ENCODE measurements at places on chromosomes 2 and 18.
A peak's percentile ranks its signal among the peaks of the same experiment; 100 is the strongest.

GRCh38 chr2:202529389-202529788 is 105.4 kb upstream of the FAM117B start:
- peak; percentile 71 for DNase-seq

DNA sequence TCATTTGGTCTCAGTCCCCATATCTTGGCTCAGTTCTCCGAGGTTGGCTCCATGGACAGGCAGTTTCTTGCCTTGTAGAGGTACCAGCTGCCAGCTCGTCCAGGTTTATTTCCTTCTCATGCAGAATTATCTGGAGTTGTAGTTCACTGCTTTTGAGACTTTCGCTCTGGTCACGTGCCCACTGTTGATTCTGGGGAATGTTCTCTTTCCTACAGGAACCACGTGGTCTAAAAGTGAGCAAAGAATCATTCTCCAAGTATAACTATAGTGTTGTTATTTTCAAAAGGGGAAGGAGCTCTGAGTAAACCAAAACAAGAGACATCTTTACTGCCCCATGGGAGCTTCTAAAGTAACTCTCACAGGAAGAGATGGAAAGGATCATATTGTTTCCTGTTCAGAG is 41.2 kb upstream of the RAB27B start:
- DNase-seq, result no peak

GRCh38 chr2:231965102-231965501 is 3.6 kb downstream of the DIS3L2 start:
- DNase-seq, result no peak

DNA sequence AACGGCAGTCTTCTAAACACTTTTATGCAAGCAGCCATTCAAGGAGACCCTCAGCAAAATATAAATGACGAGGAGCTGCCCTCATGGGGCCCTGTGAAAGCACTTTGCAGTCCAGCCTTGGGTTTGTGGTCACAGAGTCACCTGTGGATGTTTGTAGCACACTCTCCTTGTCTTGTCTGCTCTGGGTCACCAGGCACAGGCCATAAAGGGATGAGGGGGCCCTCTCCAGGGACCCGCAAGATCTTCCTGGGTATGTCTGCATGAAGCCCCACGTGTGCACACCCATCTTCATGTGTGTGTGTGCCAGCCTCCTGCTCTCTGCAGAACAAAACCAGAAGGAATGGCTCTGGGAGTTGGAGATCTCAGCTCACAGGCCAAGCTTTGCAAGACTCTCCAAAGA is 36.2 kb downstream of the ATOH8 start:
- no peak for DNase-seq

GRCh38 chr18:54946149-54946581 is 13.1 kb downstream of the CCDC68 start:
- peak; percentile 28 for DNase-seq

- no peak for DNase-seq
These were observed 242.2 kb downstream of the NRXN1 start for GRCh38 chr2:50789741-50790140.

- peak; percentile 42 for DNase-seq
These were observed 33.9 kb downstream of the SOWAHC start for GRCh38 chr2:109648041-109648527.

GRCh38 chr2:196170606-196171247 is 651 bp downstream of the STK17B start:
- peak; percentile 52 for DNase-seq

DNA sequence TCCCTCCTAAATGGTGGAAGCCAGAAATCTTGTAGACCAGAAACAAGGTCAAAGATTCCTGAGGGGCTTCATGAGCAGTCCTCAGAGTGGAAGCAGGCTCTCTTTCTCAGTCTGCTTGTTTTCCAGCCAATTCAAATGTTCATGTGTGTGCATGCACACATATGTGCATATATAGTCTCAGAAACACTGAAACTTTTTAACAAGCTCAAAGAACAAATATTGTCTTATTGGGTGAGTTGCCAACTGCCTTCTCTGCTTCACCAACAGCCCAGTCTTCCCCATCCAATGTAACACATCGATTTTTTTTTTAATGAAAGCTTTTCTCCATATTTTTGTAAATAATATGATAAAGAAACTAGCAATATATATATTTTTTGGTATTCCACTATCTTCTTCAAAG is 3.7 kb downstream of the CACNB4 start:
- no peak for DNase-seq

DNA sequence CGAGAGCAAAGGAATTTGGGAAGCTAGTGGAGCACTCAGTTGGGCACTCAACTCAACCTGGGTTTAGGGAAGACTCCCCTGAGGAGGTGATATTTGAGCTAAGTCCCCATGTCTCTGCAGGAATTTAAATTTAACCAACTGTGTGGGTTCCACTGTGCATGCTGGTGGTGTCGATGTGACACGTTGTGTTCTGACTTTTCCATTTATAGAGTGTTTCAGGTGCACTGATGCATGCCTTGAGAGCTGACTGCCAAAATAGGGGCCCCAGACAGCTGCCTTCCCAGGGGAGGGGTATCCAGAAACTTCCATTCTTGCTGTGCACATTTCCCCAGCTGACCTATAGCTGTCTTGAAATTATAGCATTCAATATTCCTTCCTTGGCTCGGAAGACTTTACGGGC is 63.7 kb upstream of the BCL2L11 start:
- DNase-seq, result no peak

DNA sequence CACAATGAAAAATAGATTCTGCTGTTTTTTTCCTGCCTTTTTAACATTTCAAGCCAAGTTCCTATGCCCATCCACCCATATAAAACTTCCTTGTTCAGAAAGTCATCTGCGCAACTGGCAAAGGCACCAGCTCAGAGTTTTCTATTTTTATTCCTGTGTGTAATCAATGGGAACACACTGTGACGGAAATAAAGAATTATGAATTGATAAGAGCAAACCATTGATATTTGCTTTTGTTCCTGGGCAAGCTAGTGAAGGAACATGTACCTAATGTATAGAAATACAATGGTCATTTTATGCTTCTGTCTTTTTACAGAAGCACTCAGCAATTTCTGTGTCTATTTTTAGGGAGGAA is 30.8 kb upstream of the AAK1 start:
- DNase-seq, result no peak

- no peak for DNase-seq
These were observed 40.7 kb upstream of the KLF11 start for GRCh38 chr2:10002681-10003080.

DNA sequence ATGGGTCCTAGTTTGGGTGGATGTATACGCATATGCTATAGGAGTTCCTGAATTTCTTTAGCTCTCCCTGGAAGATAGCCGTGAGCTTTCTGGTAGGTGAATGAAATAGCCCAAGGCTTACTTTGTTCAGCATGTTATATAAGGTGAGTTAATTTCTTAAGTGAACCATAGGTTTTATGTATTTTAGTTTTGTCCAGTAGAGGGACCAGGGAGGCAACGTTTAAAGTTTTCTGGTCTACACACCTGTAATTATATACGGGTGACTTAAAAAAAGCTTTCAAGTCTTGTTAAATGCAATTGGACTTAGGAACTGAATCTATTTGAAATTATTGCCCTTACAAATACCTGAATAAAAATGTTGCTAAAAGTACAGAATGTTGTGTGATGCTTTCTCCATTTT is 402.5 kb upstream of the DDX18 start:
- DNase-seq, result no peak

- peak; percentile 73 for DNase-seq
These were observed 32.6 kb upstream of the SPAG16 start for GRCh38 chr2:213251618-213252017.
